Dermis microvascular lymphatic vessel endothelial cell (primary cell): ENCODE measurements at places on chromosomes 2 and 18.

DNA sequence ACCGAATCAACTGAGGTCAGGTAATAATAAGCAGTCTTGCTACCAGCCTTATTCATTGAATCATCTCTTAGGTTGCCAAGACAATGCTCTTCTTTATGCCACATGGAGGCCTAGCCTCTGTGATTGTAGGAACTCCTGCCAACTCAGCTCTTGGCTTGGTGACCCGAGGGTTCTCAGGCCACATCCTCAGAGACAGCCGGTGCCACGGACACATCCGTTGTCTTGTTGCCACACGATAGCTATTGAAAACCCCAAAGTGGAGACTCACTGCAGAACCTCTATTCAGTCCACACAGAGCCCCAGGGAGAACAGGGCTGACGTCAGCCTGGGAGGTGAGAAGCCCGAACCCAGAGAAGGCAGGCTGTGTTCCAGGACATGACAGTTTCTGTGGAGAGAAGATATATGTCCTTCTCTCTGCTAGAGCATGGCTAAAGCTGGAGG lies 53.5 kb upstream of the TGFA start:
- no peak for DNase-seq

DNA sequence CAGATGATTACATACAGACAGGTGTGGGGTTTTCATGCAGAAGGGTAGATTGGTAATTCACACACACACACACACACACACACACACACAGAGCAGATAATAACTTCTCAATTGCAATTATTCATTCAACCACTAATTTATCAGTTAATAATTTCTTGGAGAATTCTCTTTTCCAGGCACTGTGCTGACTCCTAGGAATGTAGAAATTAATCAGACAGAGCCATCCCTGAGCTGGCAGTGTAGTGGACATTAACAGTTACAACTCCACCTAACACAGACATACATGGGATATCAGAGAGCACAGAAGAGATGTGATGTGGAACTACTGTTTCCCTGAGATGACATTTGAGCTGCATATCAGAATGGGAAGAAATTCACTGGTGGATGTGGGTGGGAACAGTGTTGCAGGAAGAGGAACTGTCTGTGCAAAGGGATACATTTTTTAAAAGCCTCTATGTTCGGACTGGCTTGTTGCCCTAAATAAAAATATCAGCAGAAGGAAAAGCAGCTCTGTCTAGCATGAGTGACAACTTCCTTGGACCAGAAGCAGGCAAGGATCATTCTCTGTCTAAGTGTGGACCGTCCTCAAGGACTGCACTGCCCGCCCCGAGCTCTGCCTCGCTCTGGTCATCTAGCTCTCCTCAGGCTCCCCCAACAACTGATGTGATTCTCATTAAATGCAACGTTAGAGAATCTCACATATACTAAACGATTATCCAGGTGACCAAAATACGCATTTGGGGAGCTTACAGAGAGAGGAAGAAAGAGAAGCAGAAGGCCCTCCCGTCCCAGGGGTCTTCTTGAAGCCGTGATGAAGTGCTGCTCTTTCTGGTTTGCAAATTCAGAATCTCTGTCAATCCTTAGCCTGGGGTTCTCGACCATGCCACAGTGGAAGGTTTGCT lies 173.4 kb upstream of the TRIB2 start:
- no peak for DNase-seq

GRCh38 chr18:13635046-13635445 lies 91.3 kb downstream of the FAM210A start:
- DNase-seq: no peak

DNA sequence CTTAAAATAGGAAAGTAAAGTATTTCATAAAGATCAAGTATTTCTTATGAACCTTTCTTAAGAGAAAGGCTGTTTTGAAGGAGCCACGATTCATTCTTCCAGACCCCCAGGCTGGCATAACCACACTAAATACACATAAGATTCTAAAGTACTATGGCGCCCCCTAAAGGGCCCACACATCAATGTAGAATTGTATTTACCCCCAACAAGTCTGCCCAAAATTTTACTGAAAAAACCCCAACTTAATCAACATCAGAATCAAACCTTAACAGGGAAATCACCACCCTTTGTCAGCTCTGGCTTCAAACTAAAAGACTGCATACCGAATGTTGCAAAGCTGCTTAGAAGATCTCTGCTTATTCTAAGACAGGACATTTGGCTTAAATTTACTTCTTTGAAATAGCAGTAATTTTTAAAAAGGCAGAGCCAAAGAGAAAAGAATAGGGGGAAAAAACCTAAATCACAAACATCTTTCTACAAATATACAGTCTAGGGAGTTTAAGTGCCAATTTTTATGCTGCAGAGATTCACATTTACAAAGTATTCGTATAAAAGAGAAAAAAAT lies 20.4 kb upstream of the BCL2 start:
- DNase-seq: peak; percentile 50

GRCh38 chr2:188776634-188777033 lies 197.5 kb upstream of the COL3A1 start:
- DNase-seq: no peak

- DNase-seq: no peak
These were observed 36.3 kb upstream of the COBLL1 start for GRCh38 chr2:164877927-164878326.

GRCh38 chr18:22728016-22728415 lies 205.1 kb upstream of the RBBP8 start:
- no peak for DNase-seq

DNA sequence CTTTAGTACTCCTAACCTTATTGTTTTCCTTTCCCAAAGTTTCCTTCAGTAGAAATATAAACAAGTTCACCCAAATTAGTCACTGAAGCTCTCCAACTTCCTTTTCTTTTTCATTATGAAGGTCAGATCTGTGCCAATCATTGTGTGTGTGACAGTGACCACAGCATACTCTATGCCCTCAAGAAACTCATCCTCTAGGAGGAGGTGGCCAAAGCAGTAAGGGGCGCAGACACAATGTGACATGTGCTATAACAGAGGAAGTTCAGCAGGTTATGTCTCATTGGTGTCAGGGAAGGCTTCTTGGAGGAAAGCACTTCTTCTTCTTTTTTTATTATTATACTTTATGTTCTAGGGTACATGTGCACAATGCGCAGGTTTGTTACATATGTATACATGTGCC lies 60.0 kb upstream of the PSME4 start:
- DNase-seq: no peak

- DNase-seq: no peak
These were observed 4.0 kb downstream of the IFT172 start for GRCh38 chr2:27485496-27485895.

GRCh38 chr18:5103286-5103685 lies 93.8 kb downstream of the AKAIN1 start:
- DNase-seq: no peak

DNA sequence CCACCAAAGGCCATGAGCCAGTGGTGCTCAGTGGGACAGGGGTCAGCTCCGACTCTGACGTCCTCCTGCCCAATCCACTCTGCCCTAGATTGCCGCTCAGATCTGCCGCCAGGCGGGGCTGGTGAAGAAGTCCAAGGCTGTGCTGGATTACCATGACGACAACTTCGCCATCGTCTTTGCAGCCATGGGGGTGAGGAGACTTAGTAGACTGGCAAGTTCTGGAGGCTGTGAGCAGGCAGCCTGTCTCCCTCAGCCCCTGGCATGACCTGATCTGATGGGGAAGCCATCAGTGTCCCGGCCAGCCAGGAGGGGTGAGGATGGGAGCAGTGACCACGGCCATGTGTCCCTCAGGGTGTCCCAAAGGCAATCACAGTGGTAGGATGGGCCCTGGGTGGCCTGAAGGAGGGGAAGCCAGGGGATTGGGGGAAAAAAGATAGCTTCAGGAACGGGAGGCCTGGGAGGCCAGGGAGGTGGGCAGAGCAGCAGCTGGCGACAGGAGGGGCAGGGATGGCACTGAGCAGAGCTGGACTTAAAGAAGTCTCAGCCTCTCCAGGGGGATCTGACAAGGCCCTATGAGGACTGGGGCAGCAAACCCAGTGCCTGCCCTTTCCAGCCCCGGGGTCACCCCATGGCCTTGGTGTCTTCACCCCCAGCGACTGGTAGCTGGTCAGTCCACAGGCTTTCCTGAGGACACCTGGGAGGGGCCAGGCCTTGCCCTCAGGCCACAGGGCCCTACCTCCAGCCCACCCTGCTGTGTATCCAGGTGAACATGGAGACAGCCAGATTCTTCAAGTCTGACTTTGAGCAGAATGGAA lies 17.4 kb upstream of the ANKRD53 start:
- DNase-seq: no peak

DNA sequence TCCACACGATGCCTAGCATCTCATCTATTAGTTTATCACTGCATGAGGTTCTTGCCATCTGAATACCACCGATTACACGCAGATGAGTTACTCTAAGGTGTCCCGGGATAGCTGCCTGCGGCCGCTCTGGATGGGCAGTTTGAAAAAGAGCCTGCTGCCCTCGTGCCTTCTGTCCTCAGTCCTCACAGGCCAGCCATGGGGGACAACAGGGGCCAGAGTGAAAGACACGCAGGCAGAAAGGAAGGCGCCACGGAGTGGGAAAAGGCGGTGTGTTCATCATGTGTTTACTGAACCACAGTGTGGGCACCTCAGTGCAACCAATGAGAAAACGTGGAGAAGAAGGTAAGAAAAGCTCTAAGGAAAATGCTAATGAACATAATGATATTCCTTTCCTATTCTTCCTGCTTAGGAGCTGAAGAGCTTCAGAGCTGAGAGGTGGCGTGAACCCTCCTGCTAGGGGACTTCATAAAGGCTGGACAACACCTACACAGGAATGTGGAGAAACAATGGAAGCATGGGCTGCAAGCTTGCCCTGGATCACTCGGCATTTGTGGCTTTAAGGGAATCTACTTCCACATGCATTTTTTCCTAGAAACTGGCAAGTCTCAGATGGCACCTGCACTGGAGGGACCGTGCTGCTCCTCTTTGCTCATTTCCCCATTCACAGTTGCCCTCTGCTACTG lies 50.9 kb downstream of the CABYR start:
- DNase-seq: no peak

- DNase-seq: no peak
These were observed 31.8 kb downstream of the ARHGAP15 start for GRCh38 chr2:143160732-143161707.

- DNase-seq: no peak
These were observed 62.2 kb downstream of the GALNT14 start for GRCh38 chr2:31075941-31076590.

- no peak for DNase-seq
These were observed 708 bp upstream of the RIF1 start for GRCh38 chr2:151408788-151409600.

GRCh38 chr2:139925903-139926302 lies 1145.7 kb upstream of the NXPH2 start:
- no peak for DNase-seq

- no peak for DNase-seq
These were observed 58.6 kb downstream of the ODC1 start for GRCh38 chr2:10389573-10389972.

GRCh38 chr2:1824202-1824905 lies 80.0 kb upstream of the PXDN start:
- DNase-seq: no peak

GRCh38 chr2:8276026-8276425 lies 405.8 kb upstream of the ID2 start:
- DNase-seq: no peak

GRCh38 chr2:238855299-238855698 lies 7.4 kb downstream of the TWIST2 start:
- DNase-seq: no peak

DNA sequence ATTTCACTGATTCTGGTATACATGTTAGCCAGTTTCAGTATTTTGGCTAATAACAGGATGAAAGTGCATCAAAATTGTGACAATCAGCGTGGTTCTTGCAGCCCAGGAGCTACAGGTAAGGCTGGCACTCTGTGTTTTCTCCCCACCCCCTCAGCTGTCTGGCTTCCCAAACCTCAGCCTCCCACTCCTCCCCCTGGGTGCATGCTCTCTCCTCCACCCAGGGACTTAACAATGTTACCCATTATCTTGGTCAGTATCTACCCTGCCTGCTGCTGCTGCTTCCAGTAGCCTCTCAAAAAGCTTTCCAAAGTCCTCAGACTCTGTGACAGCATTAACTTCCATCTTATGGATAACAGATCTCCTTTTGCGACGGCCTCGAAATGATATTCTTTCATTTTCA lies 41.0 kb downstream of the TRABD2A start:
- no peak for DNase-seq

GRCh38 chr2:182300608-182301007 lies 126.2 kb downstream of the PDE1A start:
- no peak for DNase-seq

DNA sequence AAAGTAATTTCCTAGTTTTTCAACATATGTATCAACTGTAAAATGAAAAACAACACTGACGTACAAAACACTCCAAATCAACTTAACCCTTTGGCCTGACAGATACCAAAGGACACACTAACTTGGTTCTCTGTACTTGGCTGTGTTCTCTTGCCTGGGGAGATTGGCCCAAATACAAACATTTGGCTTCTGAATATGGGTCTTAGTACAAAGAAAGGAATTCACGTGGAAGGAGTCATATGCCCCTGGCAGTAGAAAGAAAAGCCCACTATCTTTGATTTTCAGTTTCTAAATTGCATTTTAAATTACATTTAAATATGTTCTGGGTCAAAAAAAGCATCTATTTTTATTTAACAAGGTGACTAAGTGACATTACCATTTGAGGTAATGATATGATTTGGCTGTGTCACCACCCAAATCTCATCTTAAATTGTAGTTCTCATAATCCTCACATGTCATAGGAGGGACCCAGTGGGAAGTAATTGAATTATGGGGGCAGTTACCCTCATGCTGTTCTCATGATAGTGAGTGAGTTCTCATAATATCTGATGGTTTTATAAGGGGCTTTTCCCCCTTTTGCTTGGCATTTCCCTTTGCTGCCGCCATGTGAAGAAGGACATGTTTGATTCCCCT lies 153.6 kb upstream of the CCDC195 start:
- DNase-seq: no peak

- DNase-seq: peak; percentile 7
These were observed 1.2 kb downstream of the TCF7L1 start for GRCh38 chr2:85134255-85134895.

GRCh38 chr18:70421471-70422390 lies 132.9 kb downstream of the SOCS6 start:
- DNase-seq: peak; percentile 98

DNA sequence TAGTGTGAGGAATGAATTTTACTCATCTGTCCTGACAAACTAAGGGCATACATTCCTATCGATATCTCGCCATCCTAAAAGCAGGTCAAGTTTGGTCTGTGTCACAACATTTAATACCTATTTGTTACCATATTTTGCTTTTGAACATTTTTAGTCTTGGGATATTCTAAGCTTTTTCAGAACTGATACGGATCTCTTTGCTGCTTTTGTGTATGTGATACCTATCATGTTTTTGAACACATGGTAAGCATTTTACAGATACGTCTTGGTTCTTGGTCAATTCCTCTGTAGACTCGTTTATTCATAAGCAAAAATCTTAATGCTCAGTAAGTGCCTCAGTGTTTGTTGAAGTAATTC lies 592 bp downstream of the ZNF397 start:
- DNase-seq: no peak

DNA sequence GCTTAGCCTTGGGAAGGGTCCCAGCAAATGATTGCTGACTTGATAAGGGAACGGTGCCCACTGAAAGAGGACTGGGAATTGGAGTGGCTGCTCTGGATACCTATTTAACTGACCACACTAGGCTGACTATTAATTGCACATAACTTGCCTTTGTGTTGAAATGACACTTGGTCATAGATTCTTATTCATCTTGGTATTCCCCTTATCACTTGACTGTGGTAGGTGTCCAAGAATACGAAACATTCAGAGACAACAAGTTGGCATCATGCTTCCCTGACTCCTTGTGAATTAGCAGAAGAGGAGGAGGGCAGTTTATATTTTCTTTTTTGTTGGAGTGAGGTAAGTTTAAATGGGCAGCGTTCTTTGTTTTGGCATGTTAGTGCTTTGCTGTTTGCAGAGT lies 13.4 kb downstream of the FMNL2 start:
- no peak for DNase-seq

- DNase-seq: no peak
These were observed 30.7 kb upstream of the LINC00305 start for GRCh38 chr18:64179556-64180080.
